Activated gamma-delta T cell treated with anti-CD3 and anti-CD28 coated beads, Interleukin-2, amount 50 U/mL, for 16 hours (primary cell): ENCODE measurements at places on chromosomes 1 and 21.

- no peak for DNase-seq
Measured at GRCh38 chr1:62500210-62500609, 63.4 kb downstream of the USP1 start.

DNA sequence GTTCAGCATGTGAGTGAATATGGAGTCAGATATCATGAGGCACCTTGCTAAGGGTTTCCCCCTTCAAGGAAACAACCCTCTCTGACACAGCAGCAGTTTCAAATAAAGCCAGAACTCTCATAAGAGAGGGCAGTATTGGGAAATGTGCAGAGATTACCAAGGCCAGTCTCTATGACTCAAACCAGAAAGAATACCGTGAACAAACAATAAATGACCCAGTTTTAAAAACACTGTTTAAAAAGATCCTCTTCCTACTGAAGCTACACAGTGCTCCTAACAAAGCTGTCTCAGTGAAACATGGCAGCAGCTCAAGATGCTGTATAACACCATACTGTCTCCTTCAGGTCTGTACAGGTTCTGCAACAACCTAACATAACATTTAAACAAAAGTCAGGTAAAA, 102.6 kb downstream of the KIAA0319L start:
- no peak for DNase-seq

DNA sequence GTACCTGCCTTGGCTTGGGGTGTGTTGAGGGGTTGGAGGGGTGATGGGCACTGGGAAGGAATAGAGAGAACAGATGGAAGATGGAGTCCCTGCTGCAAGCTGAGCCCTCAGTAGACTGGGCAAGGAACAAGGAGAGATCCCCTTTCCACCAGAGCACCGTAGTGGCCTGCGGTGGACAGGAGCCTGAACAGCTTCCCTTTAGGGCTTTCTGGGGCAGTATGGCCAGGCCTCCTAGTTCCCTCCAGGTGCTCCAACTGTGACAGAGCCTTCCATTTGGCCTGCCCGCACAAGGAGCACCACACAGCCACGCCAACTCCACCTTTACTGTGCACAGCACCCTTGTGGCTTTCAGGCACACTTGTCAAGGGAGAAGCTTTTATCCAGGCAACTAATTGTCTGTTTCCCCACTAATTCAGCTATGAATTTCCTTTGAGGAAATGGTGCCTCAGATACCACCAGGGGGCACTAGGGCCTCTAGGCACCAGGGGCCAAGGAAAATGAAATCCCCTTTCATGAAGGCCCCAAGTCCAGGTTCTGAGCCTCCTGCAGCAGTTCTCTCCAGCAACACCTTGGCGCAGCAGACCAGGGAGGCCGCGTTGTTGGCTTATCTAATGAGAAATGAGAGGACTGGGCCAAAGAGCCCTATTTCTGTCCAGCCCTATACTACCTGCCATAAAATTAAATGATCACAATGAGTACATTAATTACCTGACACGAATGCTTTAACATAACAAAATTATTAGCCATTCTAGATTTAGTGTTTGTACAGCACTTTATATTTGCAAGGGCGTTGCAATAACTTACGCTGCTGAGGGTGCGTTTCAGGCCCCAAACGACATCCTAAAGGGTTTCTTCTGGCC, 23.1 kb upstream of the ERI3 start:
- DNase-seq, result peak; percentile 27

GRCh38 chr1:175274368-175274767, 81.8 kb upstream of the KIAA0040 start:
- no peak for DNase-seq

- no peak for DNase-seq
Measured at GRCh38 chr1:31535561-31535960, 40.8 kb upstream of the TINAGL1 start.

DNA sequence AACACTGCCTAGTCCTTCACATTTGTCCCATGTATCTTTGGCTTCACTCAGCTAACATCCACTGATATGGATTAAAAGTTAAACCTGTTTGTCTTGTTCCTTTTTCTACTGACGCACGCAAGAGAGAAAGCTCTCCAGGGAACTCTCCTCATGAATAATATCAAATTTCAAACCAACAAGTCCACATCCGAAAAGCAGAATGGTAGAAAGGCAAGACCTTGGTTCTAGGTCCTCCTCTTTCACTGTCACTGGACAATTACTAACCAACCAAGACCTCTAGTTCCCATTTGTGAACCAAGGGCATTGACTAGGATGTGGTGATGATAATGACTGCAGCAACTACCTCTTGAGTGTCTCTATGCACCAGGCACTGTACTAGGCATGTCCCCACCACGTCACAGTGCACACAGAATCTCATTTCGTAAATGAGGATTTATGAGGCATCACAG, 8.4 kb downstream of the PLPP3 start:
- no peak for DNase-seq

DNA sequence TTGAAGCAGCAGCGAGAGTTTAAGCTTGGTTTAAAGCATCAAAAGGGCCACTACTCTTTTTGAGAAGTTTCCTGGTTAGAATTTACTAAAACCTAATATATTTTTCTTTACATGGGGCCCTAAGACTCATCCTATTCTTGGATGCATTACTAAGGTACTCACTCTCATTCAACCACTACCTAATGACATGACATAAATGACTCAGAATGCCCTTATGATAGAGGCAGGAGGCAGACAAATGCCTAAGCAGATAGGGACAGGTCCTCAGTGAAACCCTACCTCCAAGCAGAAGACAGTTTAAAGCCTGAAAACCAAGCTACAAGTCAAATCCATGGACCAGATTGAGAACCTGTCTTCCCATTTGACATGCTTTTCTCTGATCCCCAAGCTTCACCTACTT, 34.3 kb upstream of the SLC35A3 start:
- no peak for DNase-seq

DNA sequence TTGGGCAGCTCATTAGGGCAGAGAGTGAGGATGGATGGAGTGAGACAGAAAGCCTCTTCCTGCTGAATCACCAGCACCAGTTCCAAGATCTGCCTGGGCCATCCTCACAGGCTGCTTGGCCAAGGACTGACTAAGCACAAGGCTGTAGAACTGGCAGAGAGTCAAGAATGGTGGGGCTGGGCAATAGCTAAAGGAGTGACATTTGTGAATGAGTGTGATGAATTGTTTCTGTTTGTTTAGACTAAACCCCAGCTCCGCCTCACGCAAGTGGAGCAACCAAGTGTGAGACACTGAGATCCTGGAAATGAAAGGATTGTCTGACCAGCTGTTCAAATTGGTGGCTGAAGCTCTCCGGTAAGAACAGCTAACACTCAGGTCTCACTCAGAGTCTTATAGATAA, 38.6 kb downstream of the BRINP2 start:
- DNase-seq, result no peak
